ENCODE measurements at places on chromosomes 11 and 22.

GRCh38 chr11:66676282-66676919 lies 1.3 kb downstream of the RBM4B start:
- no peak for DNase-seq

DNA sequence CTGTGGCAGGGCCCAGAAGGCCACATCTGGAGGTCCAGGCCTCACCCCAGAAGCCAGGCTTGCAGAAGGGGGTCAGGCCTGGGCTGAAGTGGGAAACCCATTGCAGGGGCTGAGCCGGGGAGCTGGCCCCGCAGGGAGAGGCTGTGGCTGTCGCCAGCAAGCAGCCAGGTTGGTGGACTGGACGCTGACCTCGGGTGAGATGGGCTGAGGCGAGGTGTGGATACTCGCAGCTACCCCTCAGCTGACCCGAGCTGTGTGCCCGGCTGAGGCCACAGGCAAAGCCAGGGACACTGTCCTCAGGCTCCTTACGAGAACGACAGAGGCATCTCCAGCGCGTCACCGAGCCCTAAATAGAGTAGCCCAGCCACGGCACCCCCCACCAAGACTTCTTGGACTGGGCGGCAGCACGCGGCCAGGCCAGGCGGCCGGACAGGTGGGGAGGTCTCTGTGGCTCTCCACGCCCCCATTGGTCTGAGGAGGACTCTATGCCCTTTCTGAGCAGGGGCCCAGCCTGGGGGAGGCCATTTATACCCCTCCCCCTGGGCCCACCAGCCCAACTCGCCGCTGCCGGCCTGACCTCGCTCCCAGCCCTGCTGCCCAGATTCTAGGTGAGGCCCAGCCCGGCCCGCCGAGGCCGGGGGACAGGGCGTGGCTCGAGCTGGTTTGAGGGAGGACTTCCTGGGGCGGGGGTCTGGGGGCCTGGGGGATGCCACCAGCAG lies at the start of gene TNNI2:
TNNI2 (plus strand) TSS at position 556 of the 719 bp plus-strand sequence. CDS start 716 bp downstream, outside the sequence.
- no peak for DNase-seq

- DNase-seq: no peak
Observed at GRCh38 chr22:20530368-20531153, 23.2 kb downstream of the MED15 start.

- DNase-seq: no peak
Observed at GRCh38 chr22:47267513-47268282, 505.2 kb downstream of the TBC1D22A start.

GRCh38 chr11:72162891-72163492 lies 27.5 kb downstream of the FOLR3 start:
- DNase-seq: no peak

- DNase-seq: no peak
Observed at GRCh38 chr11:34201129-34201528, 95.7 kb downstream of the NAT10 start.

DNA sequence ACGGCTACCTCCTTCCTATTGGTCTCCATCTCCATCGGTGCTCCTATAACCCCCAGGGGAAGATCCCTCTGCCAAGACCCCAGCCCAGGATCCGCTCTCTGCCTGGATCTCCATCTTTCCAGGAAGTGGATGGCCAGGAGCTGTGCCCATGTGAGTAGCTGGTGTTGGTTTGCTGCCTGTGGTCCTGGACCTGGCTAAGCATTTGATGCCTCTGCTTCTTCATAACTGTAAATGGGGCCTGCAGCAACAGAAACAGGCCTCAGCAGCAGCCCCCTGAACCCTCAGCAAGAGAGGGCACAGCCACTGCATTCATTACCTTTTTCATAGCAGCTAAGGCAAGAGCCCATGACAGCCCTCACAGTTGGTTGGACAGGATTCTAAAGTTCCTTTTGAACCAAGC lies 26.6 kb upstream of the CSNK2A3 start:
- DNase-seq: no peak

GRCh38 chr22:49564054-49564453 lies 263.6 kb downstream of the BRD1 start:
- no peak for DNase-seq

- DNase-seq: peak; percentile 44
Observed at GRCh38 chr22:37260901-37261336, 16.9 kb upstream of the RAC2 start.

GRCh38 chr11:77073328-77074001 lies 6.7 kb downstream of the CAPN5 start:
- DNase-seq: no peak

GRCh38 chr11:79414041-79414440 lies 26.8 kb downstream of the TENM4 start:
- DNase-seq: no peak

- no peak for DNase-seq
Observed at GRCh38 chr11:92035488-92035887, 189.1 kb upstream of the FAT3 start.

- no peak for DNase-seq
Observed at GRCh38 chr11:85889676-85890579, 34.7 kb downstream of the CCDC83 start.

DNA sequence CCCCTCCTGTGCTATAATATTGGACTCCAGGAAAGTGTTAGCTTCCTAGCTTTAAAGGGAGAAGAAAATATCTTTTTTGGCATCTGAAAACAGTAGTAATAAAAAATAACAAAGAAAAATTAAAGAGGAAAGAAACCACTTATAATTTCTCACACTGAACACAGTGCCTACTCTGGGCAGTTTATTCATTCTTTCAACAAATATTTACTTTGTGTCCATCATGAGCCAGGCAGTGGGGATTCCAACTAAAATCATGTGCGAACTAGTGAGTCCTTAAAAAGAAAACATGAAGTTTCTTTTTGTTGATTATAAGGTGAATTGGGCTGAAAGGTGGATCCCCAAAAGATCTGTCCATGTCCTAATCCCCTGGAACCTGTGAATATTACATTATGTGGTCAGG lies 16.0 kb upstream of the ELF5 start:
- DNase-seq: no peak

DNA sequence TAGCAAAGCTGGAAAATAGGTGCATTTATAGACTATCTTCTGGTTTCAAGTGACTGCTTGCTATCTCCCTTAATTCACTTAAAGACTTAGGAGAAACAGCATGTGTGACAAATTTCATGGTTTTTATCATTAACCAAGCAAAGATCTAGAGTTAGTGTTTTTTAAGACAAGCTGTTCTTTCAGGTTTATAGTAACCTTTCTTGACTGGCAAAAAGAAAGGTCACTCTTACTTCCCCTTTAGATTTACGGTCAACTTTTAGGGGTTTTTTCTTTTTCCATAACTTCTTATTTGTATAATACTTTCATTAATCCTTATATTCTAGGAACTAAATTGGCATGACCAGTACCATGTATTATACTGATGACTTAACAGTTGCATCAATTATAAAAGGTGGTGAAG lies 46.6 kb downstream of the KDM2A start:
- no peak for DNase-seq

GRCh38 chr11:125464666-125465065 lies 31.4 kb downstream of the FEZ1 start:
- DNase-seq: no peak

DNA sequence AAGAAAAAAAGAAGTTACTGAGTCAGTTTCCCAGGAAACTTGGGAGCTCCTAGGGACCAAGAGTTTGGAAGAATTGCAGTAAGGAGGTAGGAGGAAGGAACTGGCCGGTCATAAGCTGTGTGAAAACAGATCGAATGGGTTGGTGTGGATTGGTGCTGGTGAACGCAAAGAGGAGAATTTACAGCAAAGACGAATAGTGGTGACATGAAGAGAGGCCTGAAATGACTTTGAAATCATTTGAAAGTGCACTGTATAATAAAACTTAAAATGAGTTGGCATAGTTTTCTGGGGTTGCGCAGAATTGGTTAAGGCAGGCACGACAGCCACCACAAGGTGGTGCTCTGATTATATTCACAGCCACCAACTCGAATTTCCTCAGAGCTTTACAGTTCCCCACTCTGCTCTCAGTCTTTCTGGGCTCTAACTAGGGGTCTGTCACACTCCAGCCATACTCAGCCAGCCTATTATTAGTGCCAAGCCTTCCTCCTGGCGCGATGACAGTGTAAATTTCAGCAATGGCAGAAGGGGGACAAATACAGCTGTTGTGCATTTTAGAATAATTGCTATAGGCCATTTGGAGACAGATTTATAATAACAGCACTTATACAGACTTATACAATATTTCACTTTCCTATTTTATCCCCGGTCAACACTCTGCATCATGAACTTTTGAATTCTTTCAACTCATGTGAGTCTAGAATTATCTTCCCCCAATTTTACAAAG lies 8.3 kb upstream of the HTR3B start:
- DNase-seq: no peak

DNA sequence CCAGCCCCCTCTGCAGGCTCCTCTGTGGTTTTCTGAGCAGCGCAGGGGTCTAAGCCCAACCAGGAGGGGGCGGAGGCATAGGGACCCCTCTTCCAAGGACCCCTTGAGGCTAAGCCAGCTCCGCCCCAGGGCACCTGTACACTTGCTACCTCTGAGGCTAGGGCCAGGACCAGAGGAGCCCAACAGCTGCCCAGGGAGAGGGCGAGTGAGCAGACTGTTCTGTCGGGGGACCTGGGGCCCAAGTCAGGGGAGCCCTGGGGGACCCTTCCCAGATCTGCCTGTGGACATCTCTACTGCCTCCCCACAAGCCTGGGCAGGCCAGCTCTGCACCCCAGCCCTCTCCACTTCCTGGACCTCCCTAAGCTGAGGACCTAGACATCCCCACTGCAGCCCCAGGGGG lies 1.8 kb downstream of the B4GALNT4 start:
- DNase-seq: no peak

GRCh38 chr11:120880498-120881175 lies 143.3 kb upstream of the TBCEL start:
- DNase-seq: no peak

DNA sequence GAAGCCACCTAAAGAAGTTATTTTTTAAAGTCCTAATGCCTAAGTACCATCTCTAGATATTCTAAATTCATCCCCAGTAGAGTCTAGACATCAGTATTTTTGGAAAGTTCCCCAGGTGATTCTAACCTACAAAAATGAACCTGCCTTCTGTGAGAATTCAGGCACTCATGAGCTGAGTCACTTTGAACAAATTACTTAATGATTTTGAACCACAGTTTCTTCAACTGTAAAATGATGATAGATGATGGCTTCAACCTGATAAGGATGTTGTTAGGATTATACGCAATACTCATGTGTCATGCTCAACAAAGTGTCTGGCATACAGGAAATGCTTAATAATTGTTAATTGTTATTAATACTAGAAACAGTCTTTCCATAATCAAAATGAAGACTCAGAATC lies 82.8 kb upstream of the OR5AK2 start:
- no peak for DNase-seq

- DNase-seq: no peak
Observed at GRCh38 chr11:76067099-76067498, 139.2 kb downstream of the WNT11 start.

DNA sequence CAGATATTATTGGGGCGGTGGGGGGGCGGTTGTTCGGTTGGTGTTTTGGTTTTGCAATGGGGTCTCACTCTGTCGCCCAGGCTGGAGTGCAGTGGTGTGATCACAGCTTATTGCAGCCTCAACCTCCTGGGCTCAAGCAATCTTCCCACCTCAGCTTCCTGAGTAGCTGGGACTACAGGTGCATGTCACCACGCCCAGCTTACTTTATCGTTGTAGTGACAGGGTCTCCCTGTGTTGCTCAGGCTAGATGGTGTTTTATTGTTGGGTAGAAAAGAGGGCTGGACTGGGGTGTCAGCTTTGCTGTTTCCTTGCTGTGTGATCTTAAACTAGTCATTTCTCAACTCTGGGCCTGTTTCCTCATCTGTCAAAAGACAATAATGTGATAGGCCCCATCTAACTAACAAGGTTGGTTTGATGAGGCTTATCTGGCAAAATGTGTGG lies 17.5 kb upstream of the MYH9 start:
- DNase-seq: peak; percentile 68

Measured in bone marrow (tissue), 2 donors.